ENCODE measurements at places on chromosomes 3 and 15.

- no peak for DNase-seq
These were observed 311.1 kb downstream of the ZPLD1 start for GRCh38 chr3:102745881-102746280.

DNA sequence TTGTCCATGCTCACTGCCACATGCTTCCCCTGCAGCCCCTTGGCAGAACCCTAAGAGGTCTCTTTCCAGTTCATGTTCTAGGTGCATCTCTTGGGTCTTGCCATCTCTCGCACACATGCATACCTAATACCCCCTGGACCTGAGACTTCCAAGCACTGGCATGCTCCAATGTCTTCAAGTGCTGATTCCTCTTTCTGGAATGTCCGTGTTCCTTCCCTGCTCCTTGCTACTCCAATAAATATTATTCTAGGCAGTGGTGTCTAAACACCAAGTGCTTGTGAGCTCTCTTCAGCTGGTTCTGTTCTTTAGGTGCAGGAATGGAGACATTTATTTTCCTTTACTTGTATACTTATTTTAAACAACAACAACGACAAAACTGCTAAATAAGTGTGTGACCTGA lies 370.1 kb downstream of the LPP start:
- DNase-seq, result no peak

DNA sequence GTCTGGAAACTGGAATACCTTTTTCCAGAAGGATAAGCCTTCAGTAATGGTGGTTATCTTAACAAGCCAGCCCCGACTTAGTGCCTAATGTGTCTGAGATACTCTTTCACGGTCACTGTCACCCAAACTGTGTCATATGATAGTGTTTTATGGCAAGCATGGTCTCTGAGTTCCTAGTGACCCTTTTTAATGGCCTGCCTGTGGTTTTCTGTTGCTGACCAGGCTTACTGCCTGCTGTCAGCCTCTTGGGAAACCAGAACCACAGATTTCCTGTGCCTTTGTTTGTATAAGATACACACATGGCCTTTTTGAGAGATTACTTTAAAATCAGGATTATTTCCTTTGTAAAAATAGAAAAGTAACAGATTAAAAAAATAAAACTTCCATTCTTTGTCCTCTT lies 22.4 kb downstream of the HPS3 start:
- no peak for DNase-seq

DNA sequence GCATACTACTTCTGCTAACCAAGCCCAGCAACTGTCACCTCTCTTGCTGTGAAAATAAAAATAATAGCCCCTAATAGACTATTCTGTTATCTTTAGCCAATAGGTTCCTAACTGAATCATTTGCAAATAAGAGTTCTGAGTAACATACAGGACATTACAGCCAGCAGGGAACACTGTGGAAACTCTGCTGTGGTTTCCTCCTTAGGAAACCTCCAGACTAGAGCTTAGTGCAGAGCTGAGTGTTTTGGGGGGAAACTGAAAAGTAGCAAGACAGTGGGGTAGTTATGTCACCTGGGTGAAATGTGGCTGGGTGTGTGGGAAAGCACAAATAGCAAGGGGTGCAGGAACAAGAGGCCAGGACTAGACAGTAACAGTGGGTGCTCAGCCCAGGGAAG lies 32.4 kb downstream of the DZIP1L start:
- no peak for DNase-seq

DNA sequence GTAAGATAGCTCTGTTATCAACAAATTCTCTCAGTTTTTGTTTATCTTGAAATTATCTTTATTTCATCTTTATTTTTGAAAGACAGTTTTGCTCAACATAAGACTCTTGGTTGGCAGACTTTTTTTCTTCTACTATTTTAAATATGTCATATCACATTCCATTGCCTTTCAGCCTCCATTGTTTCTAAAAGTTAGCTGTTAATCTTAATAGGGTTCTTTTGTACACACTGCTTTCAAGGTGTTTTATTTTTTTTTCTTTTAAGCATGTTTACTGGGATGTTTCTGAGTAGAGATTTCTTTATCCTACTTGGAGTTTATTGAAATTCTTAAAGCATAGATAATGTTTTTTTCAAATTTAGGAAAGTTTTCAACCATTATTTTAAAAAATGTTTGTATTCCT lies 294.6 kb downstream of the STXBP5L start:
- DNase-seq, result no peak

GRCh38 chr15:44009038-44009437 lies 182.2 kb downstream of the WDR76 start:
- no peak for DNase-seq

- DNase-seq, result no peak
These were observed 349.6 kb downstream of the ZIC1 start for GRCh38 chr3:147758771-147759170.

DNA sequence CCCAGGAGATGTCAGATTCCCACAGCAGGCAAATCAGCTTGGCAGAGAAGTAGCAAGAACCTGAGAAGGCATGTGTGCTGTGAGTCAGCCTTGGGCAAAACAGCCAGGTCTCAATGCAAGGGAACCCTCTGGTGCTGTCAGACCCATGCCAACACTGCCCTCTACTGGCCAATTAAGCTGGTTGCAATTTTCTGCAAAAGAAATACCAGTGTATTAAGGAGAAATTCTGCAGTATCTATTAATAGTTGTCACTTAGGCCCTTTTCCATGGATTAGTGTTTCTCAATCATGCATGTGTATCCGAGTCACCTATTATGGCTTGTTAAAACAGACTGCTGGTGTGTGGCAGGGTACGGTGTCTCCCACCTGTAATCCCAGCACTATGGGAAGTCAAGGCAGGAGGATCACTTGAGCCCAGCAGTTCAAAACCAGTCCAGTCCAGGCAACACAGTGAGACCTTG lies 26.2 kb downstream of the MAP4 start:
- DNase-seq, result peak; percentile 58

GRCh38 chr3:168975576-168975975 lies 687.9 kb downstream of the MECOM start:
- no peak for DNase-seq

- no peak for DNase-seq
These were observed 78.4 kb downstream of the CCR1 start for GRCh38 chr3:46129588-46130272.

- no peak for DNase-seq
These were observed 16.6 kb downstream of the SLC4A7 start for GRCh38 chr3:27467545-27467944.

GRCh38 chr3:188559072-188559429 lies 405.1 kb downstream of the LPP start:
- no peak for DNase-seq

GRCh38 chr3:16249336-16249735 lies 15.4 kb downstream of the DPH3 start:
- DNase-seq, result no peak

GRCh38 chr3:18369551-18370185 lies 55.5 kb downstream of the SATB1 start:
- DNase-seq, result no peak

DNA sequence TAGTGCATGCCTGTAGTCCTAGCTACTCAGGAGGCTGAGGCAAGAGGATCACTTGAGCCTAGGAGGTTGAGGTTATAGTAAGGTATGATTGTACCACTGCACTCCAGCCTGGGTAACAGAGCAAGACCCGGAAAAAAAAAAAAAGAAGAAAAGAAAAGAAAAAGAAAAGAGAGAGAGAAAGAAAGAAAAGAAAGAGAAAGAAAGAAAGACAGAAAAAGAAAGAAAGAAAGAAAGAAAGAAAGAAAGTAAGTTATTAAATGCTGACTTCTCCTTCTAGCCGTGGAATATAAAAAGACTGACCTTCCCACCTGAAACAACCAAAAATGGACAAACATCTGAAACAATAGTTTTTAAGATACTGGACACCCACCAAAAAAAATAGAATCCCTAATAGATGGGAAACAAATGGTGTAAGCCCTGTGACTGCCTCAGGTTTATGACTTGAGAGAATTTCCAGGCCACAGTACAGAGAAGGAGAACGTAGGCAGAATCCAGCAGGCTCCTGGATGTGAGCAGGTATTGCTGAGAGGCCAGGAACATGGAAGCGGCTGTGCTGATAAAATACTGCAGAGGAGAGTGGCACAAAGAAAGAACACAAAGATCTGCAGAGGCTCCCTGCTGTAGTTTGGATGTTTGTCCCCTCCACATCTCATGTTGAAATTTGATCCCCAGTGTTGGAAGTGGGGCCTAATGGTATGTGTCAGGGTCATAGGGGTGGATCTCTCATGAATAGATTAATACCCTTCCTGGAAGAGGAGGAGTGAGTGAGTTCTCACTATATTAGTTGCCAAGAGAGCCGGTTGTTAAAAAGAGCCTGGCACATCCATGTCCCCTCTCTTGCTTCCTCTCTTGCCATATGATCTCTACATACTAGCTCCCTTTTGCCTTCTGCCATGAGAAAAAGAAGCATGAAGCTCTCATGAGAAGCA lies 41.8 kb upstream of the PRSS50 start:
- no peak for DNase-seq

- no peak for DNase-seq
These were observed 9.6 kb downstream of the TGM4 start for GRCh38 chr3:44883999-44884431.

DNA sequence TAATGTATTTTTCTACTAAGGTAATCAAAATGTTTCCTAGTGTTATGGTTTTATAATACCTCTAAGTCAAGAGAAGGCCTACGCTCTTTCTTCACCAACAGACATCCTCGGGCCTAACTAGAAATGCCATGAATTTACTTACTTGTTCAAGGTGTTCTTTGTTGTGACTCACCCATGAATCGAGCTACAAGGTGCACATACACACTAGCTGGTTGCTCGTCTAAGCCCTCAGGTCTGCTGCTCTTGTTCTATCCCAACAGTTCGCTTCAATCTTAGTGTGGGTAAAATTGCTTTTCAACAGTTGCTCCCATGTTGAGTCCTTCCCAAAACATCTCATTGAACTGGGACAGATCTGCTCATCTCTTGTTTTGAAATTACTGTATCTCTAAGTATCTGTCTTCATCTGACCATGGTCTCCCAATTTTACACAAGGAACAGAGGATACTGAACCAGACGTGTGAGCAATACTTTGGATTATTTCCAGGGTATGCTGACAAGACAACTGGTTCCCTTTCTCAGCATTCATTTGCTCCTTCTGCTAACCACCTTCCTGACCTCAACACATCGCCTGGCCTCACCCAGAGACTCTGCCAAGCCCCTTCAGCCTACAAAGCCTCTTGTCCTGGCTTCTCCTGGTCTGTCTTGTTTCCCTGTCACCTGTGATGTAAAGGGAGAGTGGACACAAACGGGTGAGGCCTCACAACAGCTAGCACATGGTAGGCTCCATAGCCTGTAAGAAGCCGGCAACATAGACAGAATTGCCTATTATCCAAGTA lies 84.2 kb downstream of the NEDD4 start:
- DNase-seq, result no peak

GRCh38 chr3:177795216-177795615 lies 597.9 kb upstream of the TBL1XR1 start:
- no peak for DNase-seq

Data from stimulated activated CD4-positive, alpha-beta T cell treated with anti-CD3 and anti-CD28 coated beads, Interleukin-12 subunit alpha, Interleukin-12 subunit beta, amount 100 ng/mL, for 48 hours (primary cell).